ENCODE measurements at places on chromosomes 3 and 15. TPM values are rescaled to one million over a fixed set of nuclear protein-coding genes. Genes with fewer than 3 reads are reported as not detected.
A peak's percentile ranks its signal among the peaks of the same experiment; 100 is the strongest.

DNA sequence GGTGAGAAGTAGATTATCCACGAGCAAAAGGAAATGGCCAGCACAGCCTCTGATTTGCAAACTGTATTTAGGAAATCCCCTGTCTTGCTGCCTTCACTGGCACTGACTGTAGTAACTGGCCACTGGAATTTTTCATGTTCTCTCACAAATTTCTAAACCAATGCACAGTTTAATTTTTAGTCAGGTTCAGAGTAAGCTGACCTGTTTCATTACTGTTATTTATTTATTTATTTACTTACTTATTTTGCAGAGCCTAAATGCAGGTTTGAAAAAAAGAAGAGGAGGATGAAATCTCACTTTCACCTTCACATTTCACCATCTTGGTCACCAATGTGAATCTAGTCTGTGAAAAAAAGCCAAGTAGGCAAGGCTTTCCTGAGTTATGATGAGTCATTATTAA is 291.0 kb downstream of the PLOD2 start:
- DNase-seq = no peak

DNA sequence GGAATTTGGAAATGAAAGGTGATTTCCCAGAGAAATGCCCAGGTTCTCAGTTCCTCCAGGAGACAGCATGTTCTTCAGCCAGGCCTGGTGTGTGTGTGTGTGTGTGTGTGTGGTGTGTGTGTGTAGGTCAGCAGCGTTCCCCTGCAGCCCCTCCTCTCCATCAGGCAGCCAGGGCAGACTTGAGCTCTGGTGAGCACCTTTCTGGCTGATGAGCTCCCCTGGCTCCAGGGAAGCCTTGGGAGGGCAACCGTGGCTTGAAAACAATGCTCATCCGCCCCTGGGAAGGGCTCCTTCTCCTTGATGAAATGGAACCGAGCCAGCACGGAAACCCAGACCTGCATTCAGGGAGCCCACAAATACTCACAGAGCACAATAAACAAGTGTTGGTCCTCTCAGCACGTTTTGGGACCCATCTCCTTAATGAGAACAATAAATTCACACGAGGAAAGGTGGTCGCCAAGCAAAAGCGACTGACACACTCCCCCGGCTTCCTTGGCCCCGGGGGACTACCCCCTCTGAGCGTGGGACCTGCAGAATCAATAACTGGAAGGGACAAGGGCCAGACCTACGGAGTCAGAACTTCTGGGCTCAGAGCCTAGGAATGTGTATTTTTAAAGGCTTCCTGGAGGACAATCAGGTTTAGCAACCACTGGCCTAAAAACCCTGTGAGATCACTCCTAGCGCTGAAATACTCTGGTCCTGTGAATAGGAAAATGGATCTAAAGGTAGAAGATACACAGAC is 38.6 kb upstream of the HES1 start:
- peak; percentile 45 for DNase-seq

GRCh38 chr3:39156421-39156820 is 3.0 kb upstream of the CSRNP1 start:
- DNase-seq = no peak

DNA sequence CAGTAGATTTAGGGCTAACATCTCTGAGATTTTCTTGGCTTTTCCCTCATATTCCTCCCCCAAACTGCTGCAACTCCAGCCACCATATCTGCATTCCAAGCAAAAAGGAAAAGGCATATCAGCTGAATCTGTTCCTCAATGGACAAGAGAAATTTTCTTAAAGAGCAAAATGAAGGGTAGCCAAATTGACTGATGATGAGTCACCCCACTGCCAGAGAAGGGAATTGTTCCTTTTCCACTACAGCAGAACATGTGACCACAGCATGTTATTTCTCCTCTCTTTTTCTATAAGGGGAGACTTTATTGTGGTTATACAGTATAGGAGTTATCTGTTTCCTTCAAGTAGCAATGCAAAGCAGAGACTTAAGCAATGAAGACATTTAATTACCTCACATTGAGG is 172.5 kb downstream of the MTHFS start:
- DNase-seq = peak; percentile 29

DNA sequence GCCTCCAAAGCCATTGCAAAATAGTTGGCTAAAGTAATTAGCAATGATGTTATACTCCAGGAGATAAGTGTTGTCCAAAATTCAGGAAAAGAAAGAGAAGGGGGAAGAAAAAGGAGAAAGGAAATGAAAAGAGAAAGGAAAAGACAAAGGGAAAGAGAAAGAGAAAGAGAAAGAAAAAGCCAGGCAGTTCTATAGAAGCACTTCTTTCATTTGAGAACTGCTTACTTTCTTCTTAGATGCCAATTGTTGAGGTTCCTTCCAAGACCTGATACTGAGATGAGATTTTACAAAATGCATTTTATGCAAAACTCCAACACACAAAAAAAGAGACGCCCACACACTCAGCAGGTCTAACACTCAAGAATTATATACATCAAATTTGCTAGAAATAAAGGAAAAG is 298.4 kb downstream of the KCNH8 start:
- no peak for DNase-seq

GRCh38 chr3:84925571-84925970 is 33.2 kb upstream of the CADM2 start:
- DNase-seq = no peak

DNA sequence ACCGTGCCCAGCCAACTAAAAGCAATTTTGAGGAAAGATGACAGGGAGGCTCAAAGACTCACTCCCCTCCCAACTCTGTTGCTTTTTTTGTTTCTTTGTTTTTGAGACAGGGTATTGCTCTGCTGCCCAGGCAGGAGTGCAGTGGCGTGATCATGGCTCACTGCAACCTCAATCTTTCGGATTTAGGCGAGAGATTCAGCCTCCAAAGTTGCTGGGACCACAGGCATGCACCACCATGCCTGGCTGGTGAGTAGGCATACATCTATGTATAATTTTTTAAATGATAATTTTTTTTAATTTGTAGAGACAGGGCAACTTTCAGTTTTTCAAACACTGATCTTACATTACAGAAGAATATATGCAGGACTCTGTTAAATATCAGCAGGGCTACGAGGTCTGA is 15.8 kb upstream of the THUMPD3 start:
- DNase-seq = no peak

DNA sequence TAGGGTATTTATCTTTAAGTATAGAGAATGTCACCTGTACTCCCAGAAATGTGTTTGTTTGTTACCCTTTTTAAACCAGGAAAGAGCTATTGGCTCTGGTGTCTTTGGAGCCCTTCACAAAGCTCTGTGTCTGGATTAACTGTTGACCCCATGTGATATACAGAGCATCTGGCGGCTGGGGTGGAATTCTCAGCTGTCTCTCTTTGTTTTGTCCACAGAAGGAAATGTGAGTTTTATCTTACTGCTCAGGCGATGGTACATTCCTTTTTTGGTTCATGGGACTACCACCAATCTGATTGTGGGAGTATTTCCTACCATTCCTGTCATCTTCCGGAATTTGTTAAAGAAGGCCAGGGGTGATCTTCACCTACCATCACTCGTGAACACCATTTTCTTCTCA is 120.3 kb downstream of the AKAP13 start:
- DNase-seq = no peak

GRCh38 chr3:36132214-36132613 is 248.1 kb upstream of the STAC start:
- peak; percentile 6 for DNase-seq

DNA sequence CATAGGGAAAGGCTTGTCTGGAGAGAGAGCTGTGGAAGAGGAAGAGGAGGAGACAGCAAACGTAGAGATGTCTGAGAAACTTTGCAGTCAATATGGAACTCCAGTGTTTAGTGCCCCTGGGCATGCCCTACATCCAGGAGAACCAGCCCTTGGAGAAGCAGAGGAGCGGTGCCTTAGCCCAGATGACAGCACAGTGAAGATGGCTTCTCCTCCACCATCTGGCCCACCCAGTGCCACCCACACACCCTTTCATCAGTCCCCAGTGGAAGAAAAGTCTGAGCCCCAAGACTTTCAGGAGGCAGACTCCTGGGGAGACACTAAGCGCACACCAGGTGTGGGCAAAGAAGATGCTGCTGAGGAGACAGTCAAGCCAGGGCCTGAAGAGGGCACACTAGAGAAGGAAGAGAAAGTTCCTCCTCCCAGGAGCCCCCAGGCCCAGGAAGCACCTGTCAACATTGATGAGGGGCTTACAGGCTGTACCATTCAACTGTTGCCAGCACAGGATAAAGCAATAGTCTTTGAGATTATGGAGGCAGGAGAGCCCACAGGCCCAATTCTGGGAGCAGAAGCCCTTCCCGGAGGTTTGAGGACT is 6.9 kb downstream of the MAP1A start:
- DNase-seq = no peak

DNA sequence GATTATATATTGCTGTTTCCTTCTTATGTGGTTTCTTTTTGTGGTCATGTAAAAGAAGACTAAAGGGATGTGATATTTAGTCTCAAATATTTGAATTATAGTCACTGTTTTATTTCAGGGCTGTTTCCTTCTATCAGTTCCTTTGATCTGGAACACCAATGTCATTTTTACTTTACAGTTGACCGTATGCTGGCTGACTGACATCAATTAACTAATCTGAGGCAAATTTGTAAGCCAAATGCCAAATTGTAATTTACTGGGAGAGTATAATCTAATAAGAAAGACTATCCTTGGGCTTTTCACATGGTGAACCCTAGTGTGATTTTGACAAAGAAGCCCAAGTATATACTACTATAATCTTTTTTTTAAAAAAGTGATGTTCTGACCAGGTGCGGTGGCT is 87.6 kb downstream of the TMEM108 start:
- no peak for DNase-seq

DNA sequence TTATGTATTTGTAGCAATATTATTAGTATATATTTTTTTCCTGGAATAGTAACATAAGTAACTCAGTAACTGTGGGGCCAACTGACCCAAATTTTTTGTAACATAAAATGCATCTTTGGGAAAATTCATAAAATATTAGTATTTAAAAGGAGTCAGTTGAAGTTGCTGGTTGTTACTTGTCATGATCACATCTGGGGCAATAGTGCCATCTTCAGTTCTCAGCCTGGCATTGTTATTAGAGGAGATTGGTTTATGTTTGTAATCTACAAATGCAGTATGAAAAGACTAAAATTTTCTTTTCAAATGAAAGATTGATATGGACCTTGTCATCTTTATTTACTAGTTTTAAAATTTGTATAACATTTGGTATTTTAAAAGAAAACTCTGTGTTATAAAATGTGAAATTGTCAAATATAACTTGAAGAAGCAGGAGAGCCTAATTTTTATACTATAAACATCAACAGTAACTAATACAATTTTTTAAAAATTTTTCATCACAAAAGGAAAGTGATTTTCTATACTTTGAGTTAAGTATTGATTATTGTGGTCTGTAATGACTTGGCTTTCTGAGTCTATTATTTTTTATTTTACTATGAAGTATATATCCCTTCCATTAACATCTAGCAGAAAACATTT is 38.8 kb upstream of the MLF1 start:
- peak; percentile 53 for DNase-seq

DNA sequence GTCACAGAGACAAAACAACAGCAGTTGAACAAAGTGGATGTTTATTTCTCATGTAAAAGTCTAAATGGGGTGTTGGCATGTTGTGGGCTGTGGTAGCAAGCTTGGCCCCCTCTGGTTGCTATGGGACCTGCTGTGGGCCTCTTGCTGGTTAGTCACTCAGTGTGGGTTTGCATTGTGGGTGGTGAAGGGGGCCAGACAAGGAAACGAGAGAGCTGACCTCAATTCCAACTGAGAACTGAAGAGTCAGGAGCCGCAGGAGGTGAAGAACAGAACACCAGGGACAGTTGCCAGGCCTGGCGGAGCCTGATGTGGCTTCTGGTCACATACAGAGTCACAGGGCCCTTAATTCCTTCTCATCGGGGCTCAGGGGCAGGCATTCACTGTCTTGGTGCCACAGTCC is 1.9 kb upstream of the ADPGK start:
- no peak for DNase-seq

- peak; percentile 32 for DNase-seq
Measured at GRCh38 chr3:39317571-39318169, 11.8 kb upstream of the CCR8 start.

The BCL2A1 gene
- total RNA-seq = 16.9 TPM

The COMMD2 gene
- 22.7 TPM for total RNA-seq

The TMF1 gene
- 6.4 TPM for total RNA-seq

The ASB14 gene
- not detected for total RNA-seq
